ENCODE measurements at places on chromosomes 1 and 21. TPM values are rescaled to one million over a fixed set of nuclear protein-coding genes. Genes with fewer than 3 reads are reported as not detected.

The CD1E gene
- polyA plus RNA-seq, result not detected

The TSPAN2 gene
- polyA plus RNA-seq, result 41.7 TPM

The IQGAP3 gene
- 22.8 TPM for polyA plus RNA-seq

The URB1 gene
- polyA plus RNA-seq, result 14.9 TPM

The NBPF6 gene
- polyA plus RNA-seq, result not detected

The GPR52 gene
- polyA plus RNA-seq, result not detected

The CR1L gene
- polyA plus RNA-seq, result 1.2 TPM

The TCEA3 gene
- polyA plus RNA-seq, result 49.3 TPM

The SPRR2E gene
- polyA plus RNA-seq, result not detected

The OR4F29 gene
- not detected for polyA plus RNA-seq

The MROH9 gene
- polyA plus RNA-seq, result not detected

The TTC3 gene
- polyA plus RNA-seq, result 233 TPM

The SELE gene
- 0.52 TPM for polyA plus RNA-seq

The MAB21L3 gene
- polyA plus RNA-seq, result 0.63 TPM

The DIPK1A gene
- 8.6 TPM for polyA plus RNA-seq

The NBPF11 gene
- polyA plus RNA-seq, result 49.8 TPM

The IQCC gene
- 10.2 TPM for polyA plus RNA-seq

The TPTE gene
- not detected for polyA plus RNA-seq

The CAPN8 gene
- 2.3 TPM for polyA plus RNA-seq

The PBX1 gene
- polyA plus RNA-seq, result 172 TPM

The CCDC30 gene
- 26.7 TPM for polyA plus RNA-seq

The FAM151A gene
- polyA plus RNA-seq, result 32.2 TPM

The ZNF678 gene
- 16.9 TPM for polyA plus RNA-seq

The TINAGL1 gene
- 31.0 TPM for polyA plus RNA-seq

The PLA2G5 gene
- polyA plus RNA-seq, result not detected

The CADM3 gene
- 0.20 TPM for polyA plus RNA-seq

The CHIA gene
- polyA plus RNA-seq, result not detected

The RAB42 gene
- 2.0 TPM for polyA plus RNA-seq

The LEMD1 gene
- polyA plus RNA-seq, result 3.9 TPM

The OR6N1 gene
- not detected for polyA plus RNA-seq

The HYI gene
- 35.4 TPM for polyA plus RNA-seq

The DCDC2B gene
- polyA plus RNA-seq, result 1.9 TPM

The HORMAD1 gene
- polyA plus RNA-seq, result not detected

The HES5 gene
- polyA plus RNA-seq, result not detected

The S100A7A gene
- polyA plus RNA-seq, result not detected

The CLCA4 gene
- polyA plus RNA-seq, result not detected

The LCE1C gene
- not detected for polyA plus RNA-seq

The RXRG gene
- 3.3 TPM for polyA plus RNA-seq

The PIK3CD gene
- 7.0 TPM for polyA plus RNA-seq

The AMY1C gene
- not detected for polyA plus RNA-seq

The PTGER3 gene
- polyA plus RNA-seq, result 43.8 TPM

The NPL gene
- 9.0 TPM for polyA plus RNA-seq

The GBP5 gene
- polyA plus RNA-seq, result 0.28 TPM

The RAVER2 gene
- polyA plus RNA-seq, result 35.0 TPM

The UBASH3A gene
- not detected for polyA plus RNA-seq

The PLPPR5 gene
- 1.0 TPM for polyA plus RNA-seq

The EPRS1 gene
- polyA plus RNA-seq, result 106 TPM

The IVL gene
- 0.23 TPM for polyA plus RNA-seq

The CFHR4 gene
- polyA plus RNA-seq, result not detected

The NCAM2 gene
- polyA plus RNA-seq, result 9.9 TPM

The NBPF14 gene
- 42.4 TPM for polyA plus RNA-seq

The DNALI1 gene
- polyA plus RNA-seq, result 63.0 TPM

The FBXO28 gene
- polyA plus RNA-seq, result 39.1 TPM

The POU3F1 gene
- 0.63 TPM for polyA plus RNA-seq

The PER3 gene
- 18.9 TPM for polyA plus RNA-seq

The AMY2A gene
- polyA plus RNA-seq, result 0.53 TPM

The FCMR gene
- 1.8 TPM for polyA plus RNA-seq

The FCRL5 gene
- polyA plus RNA-seq, result 0.17 TPM

The INTS7 gene
- 27.3 TPM for polyA plus RNA-seq

The NBPF19 gene
- polyA plus RNA-seq, result 22.6 TPM
